ENCODE measurements at places on chromosomes 5 and 9.
A peak's percentile ranks its signal among the peaks of the same experiment; 100 is the strongest.

GRCh38 chr9:129333617-129334104 lies 155.6 kb upstream of the IER5L start:
- DNase-seq, result no peak

DNA sequence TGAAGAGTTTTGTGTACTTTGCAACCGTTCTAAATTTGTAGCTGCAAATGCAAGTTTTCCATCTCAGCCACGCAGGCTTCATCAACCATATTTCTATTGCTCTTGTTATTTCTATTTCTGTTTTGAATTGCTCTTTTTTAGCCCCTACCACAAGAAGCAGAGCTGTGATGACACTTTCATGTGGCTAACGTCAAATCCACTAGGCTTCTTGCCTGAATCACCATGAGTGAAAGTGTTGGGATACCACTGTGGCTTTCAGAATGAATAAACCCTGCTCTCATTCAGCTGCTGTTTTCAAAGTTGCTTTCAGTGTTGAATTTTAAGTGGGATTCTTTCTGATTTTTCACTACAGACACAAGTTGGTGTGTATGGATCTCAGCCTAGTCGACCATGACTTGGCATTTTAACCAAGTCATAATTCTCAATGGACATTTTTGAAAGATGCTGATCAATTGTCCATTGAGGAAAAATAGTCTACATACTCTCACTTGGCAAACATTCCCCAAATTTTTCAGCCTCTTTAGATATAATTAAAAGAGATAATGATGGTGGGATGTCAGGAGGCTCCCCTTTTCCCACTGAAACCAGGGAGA lies 41.0 kb upstream of the MTAP start:
- DNase-seq, result no peak

DNA sequence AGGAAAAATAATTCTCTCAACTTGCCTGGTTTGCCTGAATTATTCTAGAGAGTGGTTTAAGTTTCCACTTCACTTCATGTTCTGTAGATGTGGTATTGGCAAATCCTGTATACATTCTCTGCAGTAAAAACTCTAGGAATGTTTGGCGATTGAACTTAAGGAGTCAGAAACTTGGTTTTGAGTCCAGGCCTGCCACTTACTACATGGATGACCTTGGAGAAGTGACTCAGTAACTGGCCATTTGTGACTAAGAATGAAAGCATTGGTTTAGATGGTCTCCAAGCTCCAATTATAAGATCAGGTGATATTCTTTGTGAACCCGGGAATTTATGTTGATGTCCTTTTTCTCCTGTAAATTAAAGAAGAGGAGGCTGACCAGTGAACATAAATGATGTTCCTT lies 233.8 kb downstream of the GAS1 start:
- peak; percentile 18 for DNase-seq

DNA sequence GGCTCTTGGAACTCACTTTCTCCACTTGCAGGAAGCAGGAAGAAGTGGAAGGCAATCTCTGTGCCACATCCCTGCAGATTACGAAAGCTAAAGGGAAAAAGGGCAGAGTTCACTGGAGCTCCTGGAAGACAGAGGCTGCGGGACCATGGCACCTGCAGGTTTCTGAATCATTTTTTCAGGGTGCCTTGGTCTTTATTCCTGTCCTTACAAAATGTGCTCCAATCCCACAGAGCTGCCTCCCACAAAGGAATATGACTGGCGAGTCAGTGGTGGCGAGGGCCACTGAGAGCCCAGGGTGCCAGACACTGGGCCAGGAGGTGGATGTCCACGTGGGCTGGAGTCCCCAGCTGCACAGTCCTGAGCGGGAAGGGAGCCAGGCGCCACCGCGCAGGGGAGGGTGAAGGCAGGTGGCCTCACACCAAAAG lies 183.0 kb downstream of the FANCC start:
- no peak for DNase-seq

DNA sequence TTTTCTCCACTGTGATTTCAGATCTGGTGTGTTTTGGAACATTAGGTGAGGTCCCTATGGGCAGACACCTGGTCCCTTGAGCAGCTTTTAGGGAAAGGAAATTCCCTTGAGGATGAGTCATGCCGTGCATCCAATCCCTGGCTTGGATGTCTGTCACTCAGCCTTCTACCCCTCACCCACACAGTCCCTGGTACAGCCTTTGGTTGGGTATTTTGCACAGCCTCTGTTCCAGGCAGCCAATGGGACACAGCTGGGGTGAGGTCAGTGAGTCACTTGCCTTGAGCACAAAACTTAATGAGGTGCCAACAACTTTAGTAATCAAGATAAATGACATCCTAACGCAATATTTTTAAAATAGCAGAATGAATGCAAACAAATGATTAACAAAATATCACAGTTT lies 22.7 kb upstream of the SVEP1 start:
- DNase-seq, result no peak

- no peak for DNase-seq
Observed at GRCh38 chr5:99176186-99176585, 247.4 kb upstream of the CHD1 start.

DNA sequence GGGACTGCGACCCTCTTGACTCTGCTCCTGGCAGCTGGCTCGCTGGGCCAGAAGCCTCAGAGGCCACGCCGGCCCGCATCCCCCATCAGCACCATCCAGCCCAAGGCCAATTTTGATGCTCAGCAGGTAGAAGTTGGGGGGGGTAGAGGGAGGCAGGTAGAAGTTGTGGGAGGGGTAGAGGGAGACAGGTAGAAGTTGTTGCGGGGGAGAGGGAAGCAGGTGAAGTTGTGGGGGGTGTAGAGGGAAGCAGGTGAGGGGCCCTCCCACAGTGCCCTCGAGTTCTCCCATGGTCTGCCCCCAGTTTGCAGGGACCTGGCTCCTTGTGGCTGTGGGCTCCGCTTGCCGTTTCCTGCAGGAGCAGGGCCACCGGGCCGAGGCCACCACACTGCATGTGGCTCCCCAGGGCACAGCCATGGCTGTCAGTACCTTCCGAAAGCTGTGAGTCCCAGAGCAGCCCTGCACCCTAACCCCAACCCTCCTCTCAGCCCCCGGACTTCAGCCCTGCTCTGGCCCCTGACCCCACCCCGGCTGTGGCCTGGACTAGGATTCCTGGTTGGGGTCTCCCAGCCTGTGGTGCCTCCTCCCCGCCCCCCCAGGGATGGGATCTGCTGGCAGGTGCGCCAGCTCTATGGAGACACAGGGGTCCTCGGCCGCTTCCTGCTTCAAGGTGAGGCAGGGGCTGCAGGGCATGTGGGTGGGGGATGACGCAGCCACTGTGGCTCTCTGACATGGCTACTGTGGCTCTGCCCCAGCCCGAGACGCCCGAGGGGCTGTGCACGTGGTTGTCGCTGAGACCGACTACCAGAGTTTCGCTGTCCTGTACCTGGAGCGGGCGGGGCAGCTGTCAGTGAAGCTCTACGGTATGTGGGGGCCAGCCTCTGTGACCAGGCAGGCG lies 537 bp downstream of the C8G start:
- DNase-seq, result no peak

DNA sequence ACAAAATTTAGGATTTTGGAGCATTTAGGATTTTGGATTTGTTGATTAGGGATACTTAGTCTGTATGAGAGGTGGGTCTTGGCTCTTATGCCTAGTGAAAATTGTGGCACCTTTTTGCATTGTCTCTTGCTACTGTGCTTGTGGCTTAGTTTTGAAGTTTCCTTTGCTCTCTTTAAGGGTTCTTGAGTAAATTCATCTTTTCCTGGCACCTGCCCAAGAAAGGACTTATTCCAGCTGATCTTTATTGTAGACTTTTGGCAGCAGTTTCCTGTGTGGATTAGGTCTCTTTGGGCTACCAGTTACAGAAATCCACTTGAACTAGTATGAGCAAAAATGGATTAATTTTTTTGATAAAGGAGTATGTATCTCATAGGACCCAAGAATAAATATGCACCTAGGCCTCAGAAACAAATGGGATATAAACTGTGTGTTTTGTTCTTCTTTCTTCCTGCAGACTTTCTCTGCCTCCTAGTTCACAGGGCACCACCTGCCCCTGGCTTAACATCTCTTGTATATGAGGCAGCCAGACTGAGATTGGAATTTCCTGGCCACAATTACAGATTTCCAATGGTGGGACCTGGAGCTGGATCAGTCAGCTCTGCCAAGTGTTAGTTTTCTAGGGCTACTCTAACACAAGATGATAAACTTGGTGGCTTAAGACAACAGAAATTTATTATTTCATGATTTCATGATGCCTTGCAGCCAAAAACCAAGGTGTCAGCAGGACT lies 44.6 kb downstream of the FOCAD start:
- DNase-seq, result no peak

GRCh38 chr5:114362197-114362976 lies 517 bp downstream of the KCNN2 start:
- DNase-seq, result no peak

DNA sequence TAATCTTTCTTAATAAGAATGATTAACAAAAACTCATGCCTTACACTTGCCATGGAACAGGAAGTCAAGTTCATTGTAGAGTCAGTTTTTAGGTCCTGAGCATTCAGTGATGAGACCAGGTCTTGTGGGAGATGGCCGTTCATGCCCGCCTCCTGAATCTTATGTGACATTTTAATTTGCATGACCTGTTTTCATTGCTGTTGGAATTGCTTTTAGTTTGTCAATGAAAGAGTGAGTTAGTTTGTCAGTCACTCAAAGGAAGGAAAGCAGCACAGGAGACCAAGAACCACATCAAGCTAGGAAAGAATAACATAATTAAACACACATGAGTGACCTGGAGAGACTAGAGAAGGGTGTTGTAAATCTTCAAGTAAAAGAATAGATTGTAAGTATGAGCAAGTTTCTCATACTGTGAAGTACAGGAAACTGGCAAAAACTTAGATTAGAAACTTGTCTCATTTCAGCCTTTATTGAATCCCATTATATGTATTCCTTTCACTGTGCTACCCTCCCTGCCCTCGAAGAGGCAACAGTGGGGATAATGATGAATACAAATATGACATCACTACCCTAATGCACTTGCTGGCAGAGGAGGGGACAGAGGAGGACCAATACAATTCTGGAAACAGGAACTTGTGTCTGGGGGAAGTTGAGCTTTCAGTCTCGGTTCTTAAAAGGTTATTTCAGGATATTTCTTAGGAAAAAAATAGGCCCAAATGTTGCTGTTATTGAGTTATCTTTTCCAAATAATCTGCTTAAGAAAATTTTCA lies 64.3 kb upstream of the C6 start:
- DNase-seq, result no peak

DNA sequence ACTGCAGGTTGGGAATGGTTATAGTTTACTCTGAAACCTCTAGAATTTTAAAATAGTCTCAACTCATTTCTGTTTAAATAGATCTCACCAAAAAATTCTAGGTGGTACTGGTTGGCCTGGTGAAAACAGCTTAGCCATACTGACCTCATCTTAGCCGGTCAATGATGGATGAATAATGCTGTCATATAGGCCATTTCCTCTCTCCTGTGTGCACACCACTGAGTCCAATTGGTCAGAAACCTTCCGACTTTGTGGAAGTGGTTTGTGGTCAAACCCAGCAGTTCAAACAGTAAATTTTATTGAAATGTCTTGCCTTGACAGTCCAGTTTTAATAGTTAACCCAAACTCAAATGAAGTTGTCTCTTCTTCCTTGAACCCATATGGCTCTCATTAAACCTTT lies 98.6 kb downstream of the GIN1 start:
- peak; percentile 25 for DNase-seq

GRCh38 chr9:115615821-115616665 lies 498.1 kb upstream of the TNC start:
- peak; percentile 85 for DNase-seq

- no peak for DNase-seq
Observed at GRCh38 chr9:107933097-107933496, 443.5 kb upstream of the KLF4 start.

DNA sequence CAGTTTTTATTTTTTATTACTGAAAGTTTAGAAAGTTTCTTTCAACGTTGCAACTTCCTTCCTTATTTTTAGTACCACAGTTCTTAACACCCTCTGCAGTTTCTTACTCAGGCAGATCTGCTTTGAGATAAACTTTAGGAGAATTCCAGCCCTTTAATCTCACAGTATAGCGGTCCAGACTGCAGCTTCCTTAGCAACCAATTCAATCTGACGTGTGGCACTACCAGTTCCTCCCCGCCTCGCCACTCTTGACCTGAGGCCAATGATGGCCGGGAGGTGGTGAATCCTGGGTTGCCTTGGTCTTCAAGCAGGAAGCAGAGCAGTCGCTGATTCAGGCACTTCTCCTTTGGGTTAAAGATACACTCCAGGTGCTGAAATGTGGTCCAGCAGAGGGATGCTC lies 334.3 kb upstream of the TRPC7 start:
- no peak for DNase-seq

- no peak for DNase-seq
Observed at GRCh38 chr5:1174122-1174936, 27.1 kb upstream of the SLC6A19 start.
